ENCODE measurements at places on chromosomes 3 and 15. TPM values are rescaled to one million over a fixed set of nuclear protein-coding genes. Genes with fewer than 3 reads are reported as not detected.
A peak's percentile ranks its signal among the peaks of the same experiment; 100 is the strongest.

- DNase-seq: no peak
Measured at GRCh38 chr3:12611117-12611516, 52.8 kb downstream of the RAF1 start.

FAM43A gene
- 24.6 TPM for polyA plus RNA-seq

DNA sequence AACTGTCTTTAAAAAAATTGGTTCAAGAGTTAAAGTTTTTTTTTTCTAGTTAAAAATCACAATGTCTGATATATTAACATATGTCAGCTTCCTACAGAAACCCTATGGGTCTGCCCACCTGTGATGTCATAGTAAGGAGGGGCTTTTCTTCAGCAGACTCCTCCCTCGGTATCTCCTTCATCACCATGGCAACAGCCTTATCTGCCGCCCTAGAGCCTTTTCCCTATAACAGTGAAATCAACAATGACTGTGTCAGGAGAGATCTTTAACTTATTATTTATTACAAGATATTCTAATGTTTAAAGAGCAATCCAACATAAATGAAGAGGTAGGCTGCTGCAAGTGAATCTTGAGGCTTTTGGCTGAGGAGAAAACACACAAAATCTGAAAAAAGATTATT, 138.7 kb downstream of the PEX5L start:
- DNase-seq: no peak

DNA sequence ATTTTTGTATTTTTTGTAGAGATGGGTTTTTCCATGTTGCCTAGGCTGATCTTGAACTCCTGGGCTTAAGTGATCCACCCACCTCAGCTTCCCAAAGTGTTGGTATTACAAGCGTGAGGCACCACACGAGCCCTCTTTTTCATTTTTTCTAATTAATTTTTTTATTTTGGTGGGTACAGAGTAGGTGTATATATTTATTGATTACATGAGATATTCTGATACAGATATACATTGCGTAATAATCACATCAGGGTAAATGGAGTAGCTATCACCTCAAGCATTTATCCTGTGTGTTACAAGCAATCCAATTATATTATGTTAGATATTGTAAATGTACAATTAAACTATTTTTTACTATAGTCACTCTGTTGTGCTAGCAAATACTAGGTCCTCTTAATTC, 66.1 kb downstream of the WDR49 start:
- DNase-seq: no peak

DNA sequence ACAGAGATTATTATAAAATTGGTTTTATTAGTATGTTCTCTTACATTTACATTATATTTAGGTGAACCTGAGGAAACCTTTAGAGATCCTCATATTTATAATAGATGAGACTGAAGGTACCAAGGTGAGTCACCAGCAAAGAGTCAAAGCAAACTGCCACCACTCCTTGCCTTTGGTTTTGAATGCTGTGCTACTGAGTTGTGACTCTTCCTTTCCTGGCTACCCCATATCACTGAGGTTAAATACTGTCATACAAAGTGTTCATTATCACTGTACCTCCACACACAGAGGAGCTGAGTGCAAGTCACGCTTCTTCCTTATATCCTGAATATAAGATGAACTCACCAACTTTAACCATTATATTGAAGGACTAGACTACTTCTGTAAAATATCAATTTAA, 168.2 kb downstream of the CBLB start:
- DNase-seq: no peak

CKMT1A gene
- 0.67 TPM for polyA plus RNA-seq

ANKRD28 gene
- 39.2 TPM for polyA plus RNA-seq

DNA sequence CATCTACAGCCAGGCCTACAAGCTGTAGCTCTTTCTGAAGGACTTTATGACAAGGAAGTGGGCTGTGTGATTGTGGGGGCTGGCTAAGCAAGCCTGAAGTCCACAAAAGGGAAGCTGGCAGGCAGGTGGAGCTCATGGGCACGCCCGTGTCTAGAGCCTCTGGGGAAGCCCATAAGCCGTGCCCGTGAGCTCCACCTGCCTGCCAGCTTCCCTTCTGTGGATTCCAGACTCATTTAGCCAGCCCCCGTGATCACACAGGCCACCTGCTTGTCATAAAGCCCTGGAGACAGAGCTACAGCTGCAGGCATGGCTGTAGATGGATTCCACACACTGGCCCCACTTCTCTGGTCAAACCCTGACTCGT, 15.2 kb downstream of the EFCC1 start:
- no peak for DNase-seq

DNA sequence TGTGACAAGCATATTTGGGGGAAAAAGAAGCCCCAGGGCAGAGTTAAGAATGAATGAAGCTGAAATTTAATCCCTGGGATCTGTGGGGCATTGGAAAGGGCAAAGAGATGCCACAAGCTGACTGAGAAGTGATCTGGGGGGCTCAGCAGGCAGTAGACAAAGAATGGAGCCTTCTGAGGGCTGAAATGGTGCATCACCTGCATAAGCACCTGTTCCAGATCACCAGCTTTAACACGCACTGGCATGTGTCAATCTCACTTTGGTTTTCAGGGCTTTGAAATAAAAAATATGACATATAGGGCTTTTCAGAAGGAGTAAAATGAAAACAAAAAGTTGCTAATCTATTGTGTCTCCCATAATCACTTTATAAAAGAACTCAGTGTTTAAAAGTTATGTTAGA, 210.8 kb upstream of the ARHGEF26 start:
- no peak for DNase-seq

DNA sequence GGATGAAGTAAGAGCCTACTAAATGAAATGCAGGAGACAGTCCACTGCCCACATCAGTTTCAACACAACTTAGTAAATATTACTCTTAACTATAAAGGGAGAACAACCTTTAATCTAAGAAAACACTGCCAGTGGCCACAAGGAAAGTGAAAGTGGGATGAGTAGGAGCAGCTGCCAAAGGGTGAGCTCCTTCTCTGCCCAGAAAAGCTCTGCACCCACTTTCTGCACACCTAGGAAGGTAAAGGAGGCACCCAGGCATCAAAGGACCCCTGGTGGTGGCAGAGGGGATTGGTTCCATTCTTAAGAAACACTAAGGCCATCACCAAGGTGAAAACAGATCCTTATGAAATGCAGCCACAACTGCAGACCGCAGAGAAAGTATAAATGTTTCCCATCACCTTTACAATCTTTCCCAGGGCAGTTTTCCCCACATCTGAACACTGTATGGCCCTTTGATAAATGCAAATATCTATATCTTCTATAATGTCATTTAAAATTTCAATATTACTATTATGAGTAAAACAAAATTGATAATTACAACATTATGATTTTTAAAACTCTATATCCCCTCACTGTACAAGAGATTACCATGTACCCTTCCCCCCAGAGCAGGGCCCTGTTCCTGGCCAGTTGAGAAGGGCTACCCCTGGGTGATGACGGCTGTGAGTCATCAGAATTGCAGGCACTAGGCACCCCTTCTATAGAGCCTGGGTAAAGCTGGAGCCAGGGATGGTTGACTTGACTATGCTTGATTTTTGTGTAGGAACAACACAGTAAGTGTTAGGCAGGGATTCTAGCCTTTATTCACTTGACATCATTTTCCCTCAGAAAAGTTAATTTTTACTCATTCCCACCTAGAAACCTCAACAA, 92.0 kb downstream of the SNRK start:
- no peak for DNase-seq

RAB7A gene
- 187 TPM for polyA plus RNA-seq

- DNase-seq: no peak
Measured at GRCh38 chr3:66386011-66386924, 114.6 kb downstream of the LRIG1 start.

DNA sequence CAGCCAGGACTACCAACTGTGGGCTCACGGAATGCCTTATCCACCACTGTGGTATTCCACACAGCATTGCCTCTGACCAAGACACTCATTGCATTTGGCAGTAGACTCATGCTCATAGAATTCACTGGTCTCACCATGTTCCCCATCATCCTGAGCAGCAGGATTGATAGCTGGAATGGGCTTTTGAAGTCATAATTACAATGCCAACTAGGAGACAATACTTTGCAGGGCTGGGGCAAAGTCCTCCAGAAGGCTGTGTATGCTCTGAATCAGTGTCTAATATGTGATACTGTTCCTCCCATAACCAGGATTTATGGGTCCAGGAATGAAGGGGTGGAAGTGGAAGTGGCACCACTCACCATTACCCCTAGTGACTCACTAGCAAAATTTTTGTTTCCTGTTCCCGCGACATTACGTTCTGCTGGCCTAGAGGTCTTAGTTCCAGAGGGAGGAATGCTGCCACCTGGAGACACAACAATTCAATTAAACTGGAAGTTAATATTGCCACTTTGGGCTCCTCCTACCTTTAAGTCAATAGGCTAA, 58.6 kb upstream of the CCDC80 start:
- no peak for DNase-seq

DNA sequence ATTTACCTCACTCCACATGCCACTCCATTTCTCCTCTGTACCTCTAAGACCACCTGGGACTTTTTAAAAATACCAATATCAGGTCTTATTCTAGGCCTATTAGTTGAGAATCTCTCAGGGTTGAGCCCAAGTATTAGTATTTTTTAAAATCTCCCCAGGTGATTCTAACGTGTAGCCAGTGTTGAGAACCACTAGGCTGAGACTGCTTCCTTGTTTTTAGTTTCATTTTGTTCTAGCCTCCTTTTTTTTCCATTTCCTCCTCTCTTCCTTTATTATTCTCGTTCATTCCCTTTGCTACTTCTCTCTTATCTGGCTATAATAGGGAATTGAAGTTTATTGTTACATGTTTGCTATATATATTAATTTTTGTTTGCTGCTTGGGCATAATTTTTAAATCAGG, 217.8 kb upstream of the CD96 start:
- DNase-seq: no peak

GOLGA8J gene
- 1.8 TPM for polyA plus RNA-seq

DNA sequence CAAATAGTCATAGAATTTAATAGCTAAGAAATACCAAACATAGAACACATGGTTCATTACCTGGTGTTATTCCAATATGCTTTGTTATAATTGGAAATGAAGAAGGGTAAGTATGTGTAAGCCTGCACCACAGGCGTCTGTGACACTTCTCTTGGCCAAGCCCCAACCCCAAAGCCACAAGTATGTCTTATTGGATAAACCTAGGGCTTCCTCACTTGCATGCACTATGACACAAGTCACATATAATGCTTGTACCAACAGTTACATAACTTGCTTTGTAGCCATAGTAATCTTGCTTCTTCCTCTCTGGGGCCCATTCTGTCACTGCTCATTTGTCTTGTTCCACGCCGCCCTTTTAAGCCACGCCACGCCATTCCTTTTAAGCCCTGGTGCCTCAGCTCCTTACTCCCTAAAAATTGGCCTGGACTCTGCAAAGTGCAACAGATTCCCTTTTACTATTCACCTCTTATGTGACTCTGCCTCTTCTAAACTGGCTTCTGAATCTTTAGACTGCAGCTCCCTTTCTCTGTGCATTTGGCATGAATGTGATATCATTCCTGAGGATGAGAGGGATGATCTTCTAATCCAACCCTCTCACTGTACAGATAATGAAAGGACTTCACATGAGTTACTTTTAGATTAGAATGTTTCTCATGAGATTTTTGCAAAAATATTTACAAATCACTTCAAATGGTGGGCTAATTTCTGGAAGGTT, 48.1 kb upstream of the EPHA3 start:
- no peak for DNase-seq

DNA sequence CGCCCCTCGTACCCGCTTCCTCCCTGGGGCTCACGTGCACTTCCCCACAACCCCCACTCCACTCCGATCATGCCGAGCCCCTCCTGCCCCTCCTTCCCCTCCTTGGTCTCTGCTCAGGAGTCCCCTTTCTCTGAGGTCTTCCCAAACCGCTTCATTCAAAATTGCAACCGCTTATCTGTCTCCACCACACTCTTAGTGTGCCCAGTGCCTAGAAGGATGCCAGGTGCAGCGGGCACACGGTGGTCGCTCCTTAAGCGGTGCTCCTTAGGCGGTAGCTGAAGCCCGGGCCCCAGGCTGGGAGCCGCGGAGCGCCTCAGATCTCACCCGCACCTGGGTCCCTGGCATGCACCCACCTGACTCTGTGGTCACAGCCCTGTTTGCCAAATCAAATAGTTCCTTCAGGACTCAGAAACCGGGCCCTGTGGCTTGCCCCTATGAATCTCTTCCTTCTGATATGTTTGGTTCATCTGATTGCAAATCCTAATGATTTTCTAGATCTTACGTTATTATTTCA, 524.5 kb downstream of the OCA2 start:
- no peak for DNase-seq

DNA sequence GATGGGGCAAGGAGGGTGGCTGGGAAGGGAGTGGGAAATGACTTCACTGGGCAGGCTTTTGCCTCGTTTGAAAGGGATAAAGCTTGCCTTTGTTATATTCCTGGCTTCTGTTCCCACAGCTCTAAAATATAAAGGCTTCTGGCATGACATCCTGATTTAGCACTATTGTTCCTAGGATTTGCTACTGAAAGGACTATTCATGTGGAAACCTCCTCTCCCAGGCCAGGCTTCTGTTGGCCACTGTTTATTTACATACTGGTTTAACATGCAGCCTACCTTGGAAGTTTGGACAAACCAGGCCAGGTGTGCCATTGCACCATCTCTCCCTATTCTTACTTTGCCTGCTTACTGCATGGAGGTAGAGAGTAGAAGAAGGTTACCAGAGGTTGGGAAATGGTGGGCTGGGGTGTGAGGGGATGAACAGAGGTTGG, 2.4 kb upstream of the LMCD1 start:
- no peak for DNase-seq

DNA sequence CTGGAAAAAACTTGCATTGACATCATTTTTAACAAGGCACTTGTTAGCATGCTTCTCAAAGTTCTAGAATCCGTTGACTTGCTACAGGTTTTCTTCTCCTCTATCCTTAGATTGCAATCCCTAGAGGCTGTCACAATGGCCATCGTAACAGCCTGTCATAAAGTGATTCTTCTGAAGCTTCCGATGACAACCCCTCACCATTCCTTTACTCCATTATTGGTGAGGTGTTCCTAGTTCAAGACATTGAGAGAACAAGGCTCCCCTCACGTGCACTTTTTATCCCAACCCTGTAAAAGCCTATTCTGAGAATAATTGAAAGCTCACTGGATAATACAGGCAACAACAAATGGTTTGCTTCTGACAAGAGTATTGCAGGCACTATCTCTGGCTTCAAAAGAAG, 131.4 kb downstream of the ROBO1 start:
- no peak for DNase-seq

DNA sequence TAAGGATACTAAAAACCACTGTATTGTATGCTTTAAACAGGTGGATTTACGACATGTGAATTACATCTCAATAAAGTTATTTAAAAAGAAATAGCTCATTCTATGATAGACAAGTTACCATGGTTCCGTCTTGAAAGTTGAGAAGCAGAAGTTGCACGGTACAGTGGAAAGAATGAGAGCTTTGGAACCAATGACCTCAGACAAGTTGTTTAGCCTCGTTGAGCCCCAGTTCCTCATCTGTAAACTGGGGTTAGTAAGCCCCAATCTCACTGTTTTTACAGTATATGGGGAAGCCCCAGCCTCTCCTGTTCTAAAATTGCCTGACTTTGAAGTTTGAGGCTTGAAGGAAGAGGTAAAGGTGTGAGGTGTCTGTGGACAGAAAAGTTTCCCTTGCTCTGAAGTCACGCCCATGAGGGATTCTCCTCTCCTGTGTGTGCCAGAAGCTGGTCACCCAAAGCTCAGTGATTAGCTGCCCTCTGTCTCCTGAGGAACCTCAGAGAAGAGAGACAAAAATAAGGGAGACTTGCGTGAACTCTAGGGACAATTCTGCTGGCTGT, 10.0 kb downstream of the CRYGS start:
- no peak for DNase-seq

GRCh38 chr3:114550165-114550564, 256.3 kb downstream of the TIGIT start:
- peak; percentile 41 for DNase-seq

GRCh38 chr3:158801201-158801600, 653 bp upstream of the MFSD1 start:
- DNase-seq: peak; percentile 21

GRCh38 chr15:35460616-35461015, 85.3 kb downstream of the DPH6 start:
- DNase-seq: no peak

GABPB1 gene
- polyA plus RNA-seq: 39.5 TPM
